DMS53 (cell line): ENCODE measurements at places on chromosomes 2 and 18.

GRCh38 chr2:215003001-215003400 lies 135.4 kb downstream of the ABCA12 start:
- DNase-seq: peak; percentile 3

GRCh38 chr2:1838426-1838825 lies 94.1 kb upstream of the PXDN start:
- no peak for DNase-seq

- peak; percentile 42 for DNase-seq
Measured at GRCh38 chr2:101418460-101419095, 31.3 kb upstream of the CREG2 start.

- DNase-seq: peak; percentile 7
Measured at GRCh38 chr2:193847130-193847529, 1652.4 kb upstream of the TMEFF2 start.

DNA sequence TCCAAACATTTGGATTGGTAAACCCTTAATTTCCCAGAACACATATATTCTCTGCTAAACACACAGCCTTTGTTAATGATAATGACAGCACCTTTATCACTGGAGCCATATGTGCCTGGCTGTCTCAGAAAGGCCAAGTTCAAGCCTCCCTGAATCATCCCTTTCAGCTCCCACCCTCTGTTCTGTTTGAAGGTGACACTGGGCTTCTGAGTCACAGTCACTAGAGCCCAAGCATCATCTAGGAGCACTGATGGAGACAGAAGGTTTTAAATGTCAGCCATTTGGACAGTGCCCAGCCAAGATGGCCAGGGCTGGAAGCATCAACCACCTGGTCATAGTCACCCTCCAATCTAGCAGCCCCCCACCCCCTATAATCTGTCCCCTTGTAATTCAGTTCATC lies 80.6 kb downstream of the NRP2 start:
- DNase-seq: peak; percentile 32

GRCh38 chr2:61377046-61377445 lies 93.8 kb downstream of the USP34 start:
- DNase-seq: no peak

DNA sequence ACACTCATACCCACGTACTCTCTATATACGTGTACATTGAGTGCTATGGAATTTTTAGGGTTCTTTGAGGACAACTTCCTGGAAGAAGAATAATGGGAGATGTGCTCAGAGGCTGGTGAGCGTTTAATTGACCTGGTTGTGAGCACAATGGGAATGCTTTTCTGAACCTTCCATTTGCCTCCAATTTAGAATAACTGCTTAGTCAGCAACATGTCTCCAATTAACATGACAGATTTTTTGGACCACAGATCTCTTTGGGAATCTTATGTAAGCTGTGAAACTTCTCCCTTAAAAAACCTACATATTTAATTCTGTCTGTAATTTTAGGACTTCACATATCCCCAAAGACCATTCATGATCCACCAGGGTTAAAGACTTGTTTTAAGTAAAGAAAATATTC lies 166.7 kb upstream of the TNP1 start:
- DNase-seq: no peak

- no peak for DNase-seq
Measured at GRCh38 chr2:20218331-20219320, 6.3 kb downstream of the SDC1 start.

DNA sequence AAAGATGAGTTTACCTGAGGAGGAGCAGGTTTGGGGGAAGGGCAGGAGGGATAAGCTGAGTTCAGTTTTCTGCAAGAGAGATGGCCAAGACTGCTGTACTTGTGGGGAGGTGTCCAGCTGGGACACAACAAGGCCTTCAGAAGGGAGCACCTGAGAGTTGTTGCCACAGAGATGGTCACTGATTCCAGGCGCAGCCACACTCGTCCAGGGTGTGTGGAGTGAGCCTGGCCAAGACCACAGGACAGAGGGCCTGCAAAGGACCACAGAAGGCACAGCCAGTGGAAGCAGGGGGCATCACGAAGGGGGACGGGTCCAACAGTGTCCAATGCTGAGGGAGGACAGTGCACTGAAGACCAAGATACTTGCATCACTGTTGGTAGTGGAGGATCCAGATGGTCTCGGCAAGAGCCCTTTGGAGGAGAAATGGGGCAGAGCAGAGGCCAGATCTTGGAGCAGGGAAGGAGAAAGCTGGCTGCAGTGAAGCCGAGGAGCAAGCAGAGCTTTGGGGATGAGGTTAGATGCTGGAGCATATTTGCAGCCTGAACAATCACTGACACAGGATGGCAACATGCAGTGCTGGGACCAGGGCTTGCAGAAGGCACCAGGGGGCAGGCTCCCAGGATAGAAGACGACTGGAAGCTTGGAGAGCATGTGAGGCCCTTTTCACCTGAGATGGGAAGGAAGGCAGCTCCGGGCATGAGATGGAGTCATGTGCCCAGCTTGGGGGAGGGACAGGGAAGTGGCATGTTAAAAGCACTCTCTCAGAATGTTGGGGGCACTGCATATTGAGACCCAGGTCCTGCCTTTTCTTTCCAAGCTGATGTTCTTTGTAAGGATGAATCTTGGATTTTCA lies 214.0 kb downstream of the CYP26B1 start:
- peak; percentile 52 for DNase-seq

GRCh38 chr18:24108641-24109040 lies 30.2 kb upstream of the CABYR start:
- no peak for DNase-seq

DNA sequence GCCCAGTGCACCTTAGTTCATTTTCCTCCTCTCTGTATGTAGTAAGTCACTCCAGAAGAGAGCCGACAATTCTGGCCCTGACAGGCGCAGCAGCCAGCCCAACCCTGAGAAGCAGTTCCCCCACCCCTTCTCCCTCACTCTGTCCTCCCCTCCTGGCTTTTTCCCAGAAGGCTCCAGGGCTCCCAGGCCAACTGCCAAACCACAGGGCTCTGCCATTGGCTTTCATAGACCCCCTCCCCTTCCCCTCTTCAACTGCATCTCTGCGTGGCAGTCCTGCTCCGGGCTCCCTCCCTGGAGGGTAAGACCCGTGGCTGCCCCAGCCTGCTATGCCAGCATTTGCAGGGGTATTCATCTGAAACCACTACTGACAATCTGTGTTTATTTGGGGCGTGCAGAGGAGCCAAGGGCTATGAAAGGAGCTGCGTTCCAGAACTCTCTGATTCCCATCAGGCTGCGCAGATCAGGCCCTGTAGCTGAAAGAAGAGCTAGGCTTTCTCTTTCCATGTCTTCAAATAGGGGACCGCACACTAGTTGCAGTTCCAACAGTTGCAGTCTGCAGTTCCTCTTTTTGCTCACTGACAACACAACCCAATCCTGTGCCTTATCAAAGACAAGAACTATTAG lies 388.6 kb upstream of the TNP1 start:
- no peak for DNase-seq

GRCh38 chr2:33219850-33220275 lies 256.6 kb upstream of the RASGRP3 start:
- DNase-seq: no peak

DNA sequence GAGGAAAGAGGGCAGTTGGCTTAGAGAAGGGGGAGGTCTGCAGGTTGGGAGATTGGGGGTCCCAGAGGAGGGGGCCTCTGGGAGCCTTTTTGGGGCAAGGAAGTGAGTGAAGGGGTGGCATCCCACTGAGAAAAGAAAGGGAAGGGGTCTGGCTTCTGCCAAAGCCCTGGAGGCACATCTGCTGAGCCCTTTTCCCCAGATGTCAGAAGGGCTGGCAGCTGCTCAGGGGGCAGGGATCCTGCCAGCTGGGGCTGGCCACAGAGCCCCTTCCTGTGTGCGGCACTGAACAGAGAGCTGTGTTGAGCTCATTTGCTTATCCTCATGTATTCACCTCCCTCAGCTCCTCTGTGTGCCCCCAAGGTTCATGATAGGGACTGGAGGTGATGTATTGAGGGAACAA lies 54.5 kb downstream of the APOB start:
- DNase-seq: no peak

- DNase-seq: peak; percentile 92
Measured at GRCh38 chr2:61785583-61785982, 68.3 kb downstream of the FAM161A start.

GRCh38 chr2:176854062-176854461 lies 358.5 kb upstream of the HNRNPA3 start:
- no peak for DNase-seq

DNA sequence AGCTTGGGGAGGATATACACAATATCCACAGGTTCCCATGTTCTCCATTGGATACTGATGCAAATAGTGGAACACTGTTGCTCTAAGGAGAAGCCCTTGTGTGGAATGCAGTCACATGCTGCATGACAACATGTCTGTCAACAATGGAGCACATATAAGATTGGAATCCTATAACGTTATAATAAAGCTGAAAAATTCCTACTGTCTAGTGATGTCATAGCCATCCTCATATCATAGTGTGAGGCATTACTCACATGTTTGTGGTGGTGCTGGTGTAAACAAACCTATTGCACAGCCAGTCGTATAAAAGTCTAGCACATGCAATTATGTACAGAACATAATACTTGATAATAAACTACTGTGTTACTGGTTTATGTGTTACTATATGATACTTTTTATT lies 394.7 kb downstream of the FBXO15 start:
- DNase-seq: peak; percentile 60

DNA sequence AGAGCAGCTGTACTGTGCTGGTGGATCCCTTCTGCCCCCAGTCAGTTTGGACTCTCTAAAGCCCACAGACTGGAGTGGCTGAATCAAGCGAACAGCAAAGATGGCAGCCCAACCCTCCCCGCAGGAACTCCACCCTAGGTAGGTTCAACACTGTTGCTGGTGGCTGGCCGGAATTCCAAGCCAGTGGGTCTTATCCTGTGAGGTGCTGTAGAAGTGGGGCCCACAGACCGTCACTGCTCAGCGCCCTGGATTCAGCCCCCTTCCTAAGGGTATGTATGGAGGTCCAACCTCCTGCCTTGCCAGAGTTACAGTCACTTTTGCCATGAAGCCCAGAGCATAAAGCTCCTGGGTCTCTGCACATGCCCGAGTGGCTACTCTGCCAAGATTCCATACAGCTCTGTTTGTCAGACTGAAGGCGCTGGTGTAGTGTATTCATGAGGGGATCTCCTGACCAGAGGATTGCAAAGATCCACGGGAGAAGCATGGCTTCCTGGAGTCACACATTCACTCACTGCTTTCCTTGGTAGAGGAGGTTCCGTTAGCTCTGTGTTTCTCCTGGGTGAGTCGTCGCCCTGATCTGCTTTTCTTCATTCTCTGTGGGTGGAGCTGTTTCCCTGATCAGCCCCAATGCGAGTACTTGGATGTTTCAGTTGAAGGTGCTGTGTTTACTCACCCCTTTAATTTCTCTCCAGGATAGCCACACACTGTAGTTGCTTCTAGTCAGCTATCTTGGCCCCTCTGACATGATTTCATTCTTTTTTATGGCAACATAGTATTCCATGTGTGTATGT lies 293.6 kb upstream of the THUMPD2 start:
- DNase-seq: no peak

DNA sequence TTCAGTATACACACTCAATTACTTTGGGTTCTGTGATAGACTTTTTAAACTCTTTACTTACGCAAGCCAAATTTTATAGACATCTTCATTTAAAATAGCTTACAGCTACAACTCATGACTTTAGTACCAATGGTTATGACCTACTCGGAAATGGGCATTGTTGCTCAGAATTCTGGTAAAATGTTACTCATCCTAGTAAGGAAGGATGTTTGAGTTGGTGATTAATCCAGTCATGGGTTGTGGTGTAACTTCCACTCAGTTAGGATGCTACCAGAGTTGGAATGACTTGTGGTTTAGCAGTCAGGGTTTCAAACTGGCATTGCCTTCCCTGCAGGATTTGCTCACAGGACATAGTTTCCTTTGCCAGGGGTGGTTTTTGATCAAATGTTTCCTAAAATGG lies 7.4 kb upstream of the NPC1 start:
- DNase-seq: no peak

GRCh38 chr2:26054598-26055348 lies 20.9 kb downstream of the RAB10 start:
- no peak for DNase-seq

GRCh38 chr2:205721057-205721449 lies 38.8 kb downstream of the NRP2 start:
- DNase-seq: peak; percentile 56
